ENCODE measurements at places on chromosomes 6 and 20.

- no peak for DNase-seq
Measured at GRCh38 chr6:165605901-165606739, 56.9 kb downstream of the PDE10A start.

DNA sequence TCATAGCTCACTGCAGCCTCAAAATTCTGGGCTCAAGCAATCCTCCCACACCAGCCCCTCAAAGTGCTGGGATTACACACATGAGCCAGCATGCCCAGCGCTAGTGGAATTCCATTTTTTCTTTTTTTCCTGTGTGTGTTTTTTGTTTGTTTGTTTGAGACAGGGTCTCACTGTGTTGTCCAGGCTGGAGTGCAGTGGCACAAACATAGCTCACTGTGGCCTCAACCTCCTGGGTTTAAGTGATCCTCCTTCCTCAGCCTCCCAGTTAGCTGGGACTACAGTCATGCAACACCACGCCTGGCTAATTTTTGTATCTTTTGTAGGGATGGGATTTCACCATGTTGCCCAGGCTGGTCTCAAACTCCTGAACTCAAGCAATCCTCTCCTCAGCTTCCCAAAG, 14.1 kb upstream of the PARD6B start:
- DNase-seq, result no peak

GRCh38 chr6:15674690-15675386, 12.0 kb upstream of the DTNBP1 start:
- no peak for DNase-seq

DNA sequence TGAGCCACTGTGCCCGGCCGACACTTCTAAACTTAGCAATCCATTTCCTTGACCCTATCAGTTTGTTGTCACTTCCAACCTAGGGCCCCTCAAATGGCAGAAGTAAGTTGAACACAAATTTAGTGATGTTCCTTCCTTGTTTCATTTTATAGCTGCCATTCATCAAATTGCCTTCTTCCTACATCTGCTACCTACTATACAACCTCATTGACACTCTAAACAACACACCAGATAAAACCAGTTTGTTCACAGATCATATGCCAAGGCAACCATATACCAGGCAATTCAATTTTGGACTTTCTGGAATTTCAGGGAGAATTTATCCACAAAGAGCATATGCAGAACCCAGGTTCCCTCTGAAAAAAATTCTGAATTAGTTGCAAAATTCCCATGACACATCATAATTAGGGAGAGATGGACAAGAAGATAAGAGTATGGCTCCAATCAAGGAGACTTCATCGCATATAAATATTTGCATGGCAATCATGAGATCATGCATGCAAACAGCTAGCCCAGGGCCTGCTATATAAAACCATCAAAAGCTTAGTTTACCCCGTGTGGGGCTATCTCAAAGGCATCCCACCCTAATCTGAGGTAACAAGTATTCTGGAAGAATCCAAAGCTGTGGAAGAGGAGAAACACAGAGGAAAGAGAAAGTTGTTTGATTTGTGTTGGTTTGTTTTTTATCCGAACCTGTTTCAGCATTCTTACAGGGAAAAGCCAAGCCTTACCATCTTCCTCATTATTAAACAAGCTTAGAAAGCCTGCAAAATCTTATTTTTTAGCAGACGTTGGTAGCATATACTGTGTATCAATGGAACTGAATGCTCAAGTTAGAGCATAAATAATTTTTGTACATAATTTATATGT, 132.8 kb upstream of the TNFAIP3 start:
- no peak for DNase-seq

Data from foreskin melanocyte (primary cell).